Left kidney (tissue), 8 donors: ENCODE measurements at places on chromosomes 7 and 10.

DNA sequence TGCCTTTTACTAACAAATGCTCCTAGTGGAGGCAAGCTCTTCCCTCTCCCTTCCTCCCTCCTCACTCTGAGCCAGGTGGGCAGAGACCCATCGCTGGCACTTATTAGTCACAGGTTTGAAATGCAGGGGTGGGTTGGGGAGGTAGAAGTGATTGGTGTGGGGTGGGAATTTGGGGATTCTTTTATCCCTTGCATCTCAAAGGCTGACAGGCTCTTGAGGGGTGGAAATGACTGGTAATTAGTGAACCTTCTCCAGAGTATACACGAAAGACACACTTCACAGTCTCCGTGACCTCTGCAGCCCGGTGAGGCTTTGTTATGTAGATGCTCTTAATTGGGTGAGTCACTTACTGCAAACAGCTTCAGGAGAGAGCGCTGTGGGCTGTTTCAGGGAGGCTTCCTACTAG, 13.9 kb upstream of the LRMDA start:
- DNase-seq: no peak

DNA sequence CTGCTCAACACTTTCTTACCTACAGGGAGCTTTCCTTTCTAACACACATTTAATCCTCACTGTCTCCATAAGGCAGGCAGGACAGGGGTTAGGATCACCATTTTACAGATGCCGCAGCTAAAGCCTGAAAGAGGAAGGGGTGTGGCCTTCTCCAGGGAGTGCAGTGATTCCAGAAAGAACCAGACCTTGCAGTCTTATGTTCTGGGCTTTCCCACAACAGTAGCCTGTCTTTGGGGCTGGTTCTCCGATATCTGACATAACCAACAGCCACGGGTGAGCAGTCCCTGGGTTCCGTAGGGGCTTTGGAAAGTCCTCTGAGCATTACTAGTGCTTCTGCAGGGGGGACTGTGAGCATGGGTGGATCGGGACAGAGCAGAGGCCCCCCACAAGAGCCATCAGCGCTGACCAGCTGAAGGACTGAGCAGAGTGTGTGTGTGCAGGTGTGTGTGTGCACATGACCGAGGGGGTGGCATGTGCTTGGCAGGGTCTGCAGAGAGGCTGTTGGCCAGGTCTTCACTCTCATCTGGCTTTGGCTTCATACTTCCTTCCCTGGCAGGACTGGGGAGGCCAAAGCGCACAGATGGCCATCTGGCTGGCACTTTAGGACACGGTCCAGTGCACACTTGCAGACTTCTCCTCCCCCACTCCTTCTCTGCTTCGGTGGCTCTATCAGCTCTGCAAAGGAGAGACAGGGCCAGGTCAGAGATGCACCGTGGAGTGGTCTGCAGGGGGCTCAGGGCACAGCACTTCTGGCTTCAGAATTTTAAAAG, 400.3 kb downstream of the RPS24 start:
- DNase-seq: no peak

GRCh38 chr7:110944966-110945644, 145.8 kb upstream of the LRRN3 start:
- DNase-seq: no peak

- DNase-seq: no peak
These were observed 498.0 kb upstream of the ZMIZ1 start for GRCh38 chr10:78570633-78571235.

- no peak for DNase-seq
These were observed 1.9 kb upstream of the FAM170B start for GRCh38 chr10:49135575-49136313.

DNA sequence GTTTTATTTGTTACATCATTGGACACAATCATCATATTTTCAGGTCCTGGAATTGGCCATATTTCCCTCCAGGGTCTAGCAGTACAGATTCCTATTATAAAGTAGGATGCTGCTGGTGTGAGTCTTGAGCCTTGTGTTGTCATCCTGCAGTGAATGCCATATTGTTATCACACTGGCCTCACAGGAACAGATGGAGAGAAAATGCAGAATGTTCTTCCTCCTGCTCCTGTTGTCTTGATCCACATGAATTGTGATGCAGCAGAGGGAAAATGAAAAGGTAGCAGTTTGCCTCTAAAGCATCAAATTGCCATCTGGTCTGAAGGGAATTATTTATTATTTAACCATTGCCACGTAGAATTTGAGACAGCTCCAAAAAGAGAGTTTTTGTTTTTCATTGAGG, 248.6 kb downstream of the GPAM start:
- no peak for DNase-seq

DNA sequence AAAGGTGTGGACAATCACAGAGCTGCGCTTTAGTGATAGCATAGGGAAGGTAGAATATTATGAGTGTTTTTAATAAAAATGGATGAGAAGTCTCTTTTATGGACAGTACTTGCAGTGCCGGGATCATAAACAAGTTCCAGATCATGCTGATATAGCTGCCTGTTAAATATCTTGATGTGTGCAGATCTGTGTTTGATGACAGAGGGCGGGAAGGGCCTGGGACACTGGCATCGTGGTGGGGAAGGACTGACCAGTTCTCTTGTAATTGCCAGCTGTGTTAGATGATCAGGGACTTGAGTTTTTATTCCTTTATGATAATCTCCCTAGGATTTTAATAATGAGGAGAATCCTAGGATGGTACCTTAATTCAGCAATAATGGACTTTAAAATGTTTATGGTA, 14.6 kb downstream of the SND1 start:
- DNase-seq: no peak

DNA sequence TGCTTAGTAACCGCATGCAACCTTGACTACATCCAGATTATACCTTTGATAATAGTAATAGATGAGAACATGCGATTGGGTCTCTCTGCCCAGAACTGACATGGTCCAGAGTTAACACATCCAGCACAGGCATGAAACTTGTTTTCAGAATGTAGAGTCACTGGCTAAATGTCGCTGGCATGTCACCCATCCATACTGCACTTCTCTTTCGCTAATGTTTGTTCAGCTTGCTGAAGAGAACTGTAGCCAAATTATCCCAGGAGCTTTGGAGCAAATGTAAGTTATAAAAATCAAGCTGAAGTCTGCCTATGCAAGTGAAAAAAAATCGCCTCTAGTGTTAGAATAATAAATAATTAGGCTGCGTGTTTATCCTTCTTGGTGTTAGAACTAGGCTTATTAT, 98.2 kb downstream of the PRTFDC1 start:
- DNase-seq: no peak

DNA sequence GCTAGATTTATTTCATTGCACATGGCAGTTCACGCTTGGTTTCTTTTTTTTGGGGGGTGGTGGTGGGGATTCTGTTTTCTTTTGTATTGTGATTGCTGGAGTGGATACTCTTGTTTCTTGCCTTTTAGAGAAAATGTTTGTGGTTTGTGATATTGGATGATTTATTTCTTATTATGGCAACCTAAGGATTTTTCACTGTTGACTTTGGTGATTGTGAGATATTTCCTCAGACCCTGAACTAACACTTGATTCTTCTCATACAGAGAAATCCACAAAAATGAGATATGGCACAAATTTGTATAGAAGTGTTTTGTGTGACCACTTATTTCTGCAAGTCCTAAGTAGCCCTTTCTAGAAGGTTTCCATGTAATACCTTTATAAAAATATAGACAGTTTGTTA, 871.1 kb downstream of the LRMDA start:
- DNase-seq: no peak

GRCh38 chr7:151351967-151352366, 10.4 kb downstream of the NUB1 start:
- no peak for DNase-seq

- no peak for DNase-seq
These were observed 634.7 kb upstream of the LRRTM3 start for GRCh38 chr10:66291133-66291532.

- DNase-seq: no peak
These were observed 724.7 kb upstream of the FZD8 start for GRCh38 chr10:36366843-36367242.

DNA sequence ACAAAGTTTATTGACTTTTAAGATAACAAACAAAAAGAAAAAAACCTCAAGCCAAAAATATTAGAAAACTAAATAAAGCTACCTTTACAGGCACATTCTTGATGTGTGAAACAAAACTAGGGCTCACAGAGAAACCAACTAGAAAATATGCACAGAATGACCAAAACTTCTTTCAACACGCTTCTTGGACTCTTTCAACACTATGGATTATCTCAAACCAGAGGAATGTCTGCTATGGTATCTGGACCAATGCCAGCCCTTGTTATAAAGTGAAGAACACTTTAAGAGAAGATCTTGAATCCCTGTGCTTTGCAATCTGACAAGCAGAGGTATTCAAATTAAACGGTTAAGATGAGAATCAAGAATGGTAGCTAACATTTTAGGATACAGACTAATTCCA, 76.6 kb downstream of the DNAJC1 start:
- no peak for DNase-seq

- no peak for DNase-seq
These were observed 280.3 kb upstream of the PODXL start for GRCh38 chr7:131836733-131837132.

DNA sequence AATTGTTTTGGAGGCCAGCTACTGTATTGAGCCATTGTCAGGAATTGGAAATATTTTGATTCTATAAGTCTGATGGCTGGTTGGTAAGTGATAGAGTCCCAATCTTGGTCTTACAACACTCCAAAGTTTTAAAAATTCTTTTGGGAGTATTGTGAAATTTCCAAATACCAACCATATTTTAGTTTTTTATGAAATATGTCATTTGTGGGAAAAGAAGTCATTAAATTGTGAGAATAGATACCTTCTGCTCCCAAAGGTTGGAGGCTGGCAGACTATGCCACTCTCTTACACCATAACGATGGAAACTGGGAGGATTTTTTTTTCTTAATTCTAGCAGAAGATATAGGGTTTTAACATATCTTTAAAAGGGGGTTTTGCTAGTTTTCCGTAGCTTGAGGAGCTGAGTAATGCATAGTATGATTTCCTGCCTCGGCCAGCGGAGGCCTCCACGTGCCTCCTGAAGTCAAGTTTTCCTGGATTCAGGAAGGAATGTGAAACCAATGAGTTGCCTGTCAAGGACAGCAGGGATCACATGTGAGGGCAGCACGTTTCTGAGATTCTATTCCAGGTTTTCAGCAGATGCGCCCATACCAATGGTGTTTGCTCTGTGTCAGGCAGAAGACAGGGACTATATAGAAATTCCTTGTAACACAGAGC, 92.2 kb upstream of the LAMB4 start:
- DNase-seq: no peak

- no peak for DNase-seq
These were observed 7.6 kb upstream of the ELN start for GRCh38 chr7:74020390-74020789.

DNA sequence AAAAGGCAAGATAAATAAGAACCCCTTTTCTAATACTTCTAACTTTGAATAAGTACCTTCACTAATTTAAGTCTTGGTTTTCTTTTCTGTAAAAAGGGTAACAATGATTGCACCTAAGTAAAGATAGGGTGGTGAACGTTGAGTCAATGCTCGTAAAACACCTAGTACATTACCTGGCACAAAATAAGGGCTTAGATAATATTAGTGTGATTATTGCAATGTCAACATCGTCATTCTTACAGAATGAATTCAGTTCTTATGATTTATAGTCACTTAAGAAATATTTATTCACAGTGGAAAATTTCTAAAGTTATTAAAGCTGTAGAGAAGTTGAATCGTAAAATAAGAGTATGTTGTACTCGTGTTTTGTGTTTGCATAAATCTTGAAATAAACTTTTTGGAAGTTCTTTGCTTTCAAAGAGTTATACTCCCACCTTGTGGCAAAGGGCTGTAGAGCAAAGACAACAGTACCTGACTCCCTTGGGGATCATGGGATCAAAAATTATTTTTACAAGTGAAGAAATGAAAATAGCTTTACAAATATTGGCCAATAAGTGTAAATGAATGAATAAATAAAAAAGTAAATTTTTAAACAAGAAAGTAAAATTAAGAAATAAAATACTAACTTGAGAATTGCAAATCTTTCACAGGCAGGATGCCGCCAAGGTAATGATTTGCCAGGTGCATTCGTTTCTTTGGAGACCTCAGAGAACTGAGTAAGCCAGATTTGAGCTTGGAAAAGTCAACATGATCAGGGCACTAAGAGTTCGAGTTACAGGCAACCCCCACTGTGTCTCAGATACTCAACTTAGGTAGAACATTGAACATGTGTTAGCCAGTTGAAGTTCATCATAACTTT, 285.8 kb upstream of the CACNA2D1 start:
- peak; percentile 53 for DNase-seq

GRCh38 chr10:127168261-127168660, 28.1 kb downstream of the INSYN2A start:
- no peak for DNase-seq

GRCh38 chr7:2800931-2801688, 43.0 kb downstream of the GNA12 start:
- DNase-seq: no peak

DNA sequence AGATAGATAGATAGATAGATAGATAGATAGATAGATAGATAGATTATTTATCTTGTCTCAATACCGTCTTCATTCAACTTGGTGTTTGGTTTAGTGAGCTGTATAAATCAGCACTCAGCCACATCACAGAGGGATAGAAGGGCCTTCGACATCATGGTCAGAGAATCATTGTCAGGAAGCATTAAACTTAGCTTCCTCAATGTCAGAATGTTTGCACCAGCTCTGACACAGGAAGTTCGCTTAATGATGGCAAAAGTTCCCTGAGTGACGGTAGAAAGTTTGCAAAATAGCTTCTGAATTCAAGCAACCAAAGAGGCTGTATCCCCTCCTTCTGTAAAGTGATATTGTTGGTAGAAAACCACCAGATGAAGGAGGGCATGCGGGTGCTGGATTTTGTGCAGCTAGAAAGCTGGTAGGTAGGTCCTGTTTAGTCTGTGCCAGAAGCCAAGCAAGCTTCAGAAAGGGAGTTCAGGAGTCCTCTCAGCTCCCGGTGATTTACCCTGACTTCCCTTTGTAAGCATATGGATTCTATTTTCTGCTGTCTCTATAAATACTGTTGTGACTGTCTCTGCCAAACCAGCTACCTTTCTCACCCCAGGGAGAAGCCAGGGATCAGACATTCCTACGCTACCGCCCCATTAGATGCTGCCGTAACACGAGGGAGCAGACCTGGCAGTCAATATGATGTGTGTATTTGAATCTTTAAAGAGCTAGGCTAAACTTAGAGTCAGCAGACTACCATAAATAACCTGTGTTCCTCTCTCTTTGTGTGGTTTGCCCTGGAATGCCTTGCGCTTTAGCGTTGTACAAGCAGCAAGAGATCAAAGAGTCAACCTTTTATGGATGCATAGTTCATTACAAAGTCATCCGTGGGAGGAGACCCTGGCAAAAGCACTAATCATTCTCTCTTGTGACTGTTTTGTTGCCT, 200.5 kb upstream of the KIAA1217 start:
- DNase-seq: peak; percentile 79

- peak; percentile 66 for DNase-seq
These were observed 7.5 kb downstream of the DYNC2I1 start for GRCh38 chr7:158863611-158864506.
